ENCODE measurements at places on chromosomes 16 and 17.

DNA sequence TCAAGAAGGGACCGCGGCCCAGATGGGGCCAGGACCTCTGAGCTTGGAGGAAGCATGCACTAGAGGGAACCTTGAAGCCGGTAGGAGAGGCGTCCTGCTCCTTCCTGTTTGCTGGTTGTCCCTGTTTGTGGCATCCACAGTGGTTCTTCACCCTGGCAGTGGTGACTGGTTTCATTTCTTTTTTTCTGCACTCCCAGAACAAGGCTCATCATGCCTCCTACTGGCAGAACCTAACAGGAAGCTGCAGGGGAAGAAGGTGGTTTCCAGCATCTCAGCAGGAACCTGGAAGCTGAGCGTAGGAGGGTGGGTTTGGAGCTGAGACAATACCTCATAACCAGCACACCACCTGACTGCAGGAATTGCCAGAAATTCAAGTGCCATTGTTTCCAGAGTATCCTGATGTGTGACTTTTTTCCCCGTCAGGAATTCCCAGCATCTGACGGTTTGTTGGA is 5.8 kb downstream of the TMEM231 start:
- DNase-seq: peak; percentile 52

- DNase-seq: peak; percentile 40
These were observed 27.0 kb downstream of the CCR7 start for GRCh38 chr17:40538019-40538935.

DNA sequence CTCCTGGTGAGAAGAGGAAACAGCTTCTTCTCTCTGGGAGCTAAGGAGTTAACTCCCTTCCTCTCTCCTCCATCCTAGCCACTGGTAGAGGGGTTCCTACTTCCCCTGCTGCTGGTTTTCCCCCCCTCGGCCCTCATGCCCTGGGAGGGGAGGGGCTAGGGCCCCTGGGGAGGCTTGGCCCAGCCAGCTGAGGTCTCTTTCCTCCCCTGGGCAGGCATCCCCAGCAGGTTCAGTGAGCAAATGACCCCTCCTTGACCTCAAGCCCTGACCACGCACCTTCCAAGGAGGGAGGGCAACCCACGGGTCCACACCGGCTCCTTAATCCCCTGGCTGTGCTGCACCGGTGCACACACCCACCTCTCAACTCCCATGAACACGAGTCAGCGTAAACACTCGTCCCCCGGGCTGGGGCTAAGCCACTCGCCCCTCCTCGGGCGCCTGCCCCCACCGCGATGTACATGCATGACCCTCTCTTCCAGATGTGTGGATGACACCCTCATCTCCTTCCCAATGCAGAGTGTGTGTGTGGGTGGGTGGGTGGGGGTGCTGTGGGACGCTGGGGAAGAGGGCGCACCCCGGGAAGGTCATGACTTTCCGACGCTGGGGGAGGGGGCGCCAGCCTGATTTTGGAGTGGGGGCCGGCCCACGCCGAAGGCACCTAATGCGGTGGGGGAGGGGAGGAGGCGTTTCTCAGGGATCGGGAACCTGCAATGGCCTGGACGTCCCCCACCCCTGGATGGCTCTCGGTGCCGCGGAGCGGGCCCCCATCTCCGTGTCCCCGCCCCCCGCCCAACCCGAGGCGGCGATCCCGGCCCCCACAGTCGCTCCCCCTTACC is 33.7 kb downstream of the SRCIN1 start:
- no peak for DNase-seq

DNA sequence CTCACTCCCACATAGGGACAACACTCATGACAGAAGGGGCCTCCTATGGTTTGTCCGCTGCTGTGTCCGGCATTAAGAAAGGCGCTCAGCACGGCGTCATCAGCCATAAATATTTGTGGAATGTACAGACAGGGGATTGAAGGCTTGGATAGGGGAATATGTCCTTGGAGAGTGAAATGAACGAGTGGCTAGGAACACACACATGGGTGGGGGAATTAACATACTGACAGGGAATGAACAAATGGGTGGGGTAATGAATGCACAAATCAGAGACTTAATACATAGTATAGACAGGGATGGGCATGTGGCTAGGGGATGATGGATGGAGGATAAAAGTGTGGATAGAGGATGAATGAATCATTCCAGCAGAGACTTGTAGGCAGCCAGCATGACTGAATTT is 154.0 kb upstream of the HSBP1 start:
- no peak for DNase-seq

DNA sequence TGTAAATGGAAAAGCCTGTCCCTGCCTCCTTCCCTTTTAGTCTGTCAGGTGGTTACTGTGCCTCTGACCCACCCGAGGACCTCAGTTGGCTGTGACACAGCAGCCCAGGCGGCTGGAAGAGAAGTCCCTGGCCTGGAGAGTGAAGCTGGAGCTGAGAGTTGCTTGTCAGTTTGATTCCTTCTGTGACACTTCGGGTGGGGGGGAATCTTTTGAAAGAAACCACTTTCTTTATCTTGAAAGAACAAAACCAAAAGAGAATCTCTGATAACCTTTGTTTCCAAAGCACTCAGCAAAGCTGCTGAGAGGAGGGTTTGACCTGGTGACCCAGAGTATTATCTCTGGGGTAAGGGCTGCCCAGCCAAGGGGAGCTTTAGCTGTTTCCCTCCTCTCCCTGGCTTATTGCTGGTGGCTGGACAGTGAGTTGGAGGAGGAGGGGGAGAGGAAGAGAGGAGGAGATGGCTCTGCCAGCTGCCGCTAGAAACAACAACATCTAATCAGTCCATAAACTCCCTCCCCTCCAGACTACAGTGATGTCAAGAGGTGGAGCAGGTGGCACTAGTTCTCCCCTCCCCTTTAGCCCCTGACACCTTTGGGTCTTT is 34.0 kb downstream of the YPEL2 start:
- DNase-seq: no peak

- peak; percentile 68 for DNase-seq
These were observed 840 bp upstream of the CDH5 start for GRCh38 chr16:66365651-66366050.

GRCh38 chr17:79875511-79875910 is 36.3 kb upstream of the CBX4 start:
- no peak for DNase-seq

DNA sequence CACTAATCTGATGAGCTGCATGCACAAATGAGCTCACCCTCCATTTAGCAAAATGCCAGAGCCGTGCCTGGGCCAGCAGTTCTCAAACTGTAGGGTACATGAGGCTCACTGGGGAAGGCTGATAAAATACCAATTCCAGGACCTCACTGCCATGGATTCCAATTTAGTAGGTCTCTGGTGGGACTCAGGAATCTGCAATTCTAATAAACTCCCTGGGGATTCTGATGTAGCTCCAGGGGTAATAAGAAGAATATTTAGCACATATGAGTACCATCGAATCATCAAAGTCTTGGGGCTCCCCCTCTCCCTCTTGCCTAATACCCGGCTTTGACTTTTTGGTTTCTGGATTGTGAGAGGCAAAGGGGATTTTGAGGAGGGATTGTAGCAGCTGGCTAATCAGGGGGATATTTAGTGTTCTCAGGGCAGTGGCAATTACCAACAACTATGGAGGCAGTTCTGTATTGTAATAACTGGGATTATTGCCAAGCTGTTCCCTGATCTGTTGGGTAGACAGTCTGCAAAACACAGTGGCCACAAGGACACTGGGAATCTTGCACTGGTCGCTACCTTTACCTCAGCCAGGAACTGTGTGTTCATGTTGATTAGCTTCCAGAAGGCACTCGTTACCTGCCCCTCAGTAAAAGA is 140.4 kb downstream of the SHISA9 start:
- no peak for DNase-seq

DNA sequence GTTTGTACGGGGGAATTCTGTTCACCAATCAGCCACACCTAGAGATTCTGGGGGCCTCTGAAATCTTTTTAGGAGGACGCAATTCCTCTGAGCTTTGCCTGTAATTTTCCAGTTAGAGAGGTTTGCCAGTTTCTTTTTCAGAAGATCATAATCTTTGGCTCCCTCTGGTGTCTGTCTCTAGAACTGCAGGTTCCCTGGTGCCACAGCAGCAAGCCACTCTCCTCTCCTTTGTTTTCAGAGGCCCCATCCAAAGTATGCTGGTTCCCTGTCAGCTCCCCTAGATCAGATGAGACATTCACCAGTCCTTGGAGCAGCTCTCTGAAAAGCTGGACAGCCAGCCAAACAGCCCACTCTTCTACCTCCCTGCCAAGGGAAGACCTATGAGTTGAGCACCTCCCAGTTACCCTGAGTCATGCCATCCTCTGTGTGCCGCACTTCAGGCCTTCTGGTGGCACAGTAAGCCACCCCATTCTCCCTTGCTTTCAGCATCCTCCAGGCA is 36.1 kb downstream of the RNF112 start:
- peak; percentile 90 for DNase-seq

- no peak for DNase-seq
These were observed 42.4 kb upstream of the ZFP90 start for GRCh38 chr16:68496689-68497088.

DNA sequence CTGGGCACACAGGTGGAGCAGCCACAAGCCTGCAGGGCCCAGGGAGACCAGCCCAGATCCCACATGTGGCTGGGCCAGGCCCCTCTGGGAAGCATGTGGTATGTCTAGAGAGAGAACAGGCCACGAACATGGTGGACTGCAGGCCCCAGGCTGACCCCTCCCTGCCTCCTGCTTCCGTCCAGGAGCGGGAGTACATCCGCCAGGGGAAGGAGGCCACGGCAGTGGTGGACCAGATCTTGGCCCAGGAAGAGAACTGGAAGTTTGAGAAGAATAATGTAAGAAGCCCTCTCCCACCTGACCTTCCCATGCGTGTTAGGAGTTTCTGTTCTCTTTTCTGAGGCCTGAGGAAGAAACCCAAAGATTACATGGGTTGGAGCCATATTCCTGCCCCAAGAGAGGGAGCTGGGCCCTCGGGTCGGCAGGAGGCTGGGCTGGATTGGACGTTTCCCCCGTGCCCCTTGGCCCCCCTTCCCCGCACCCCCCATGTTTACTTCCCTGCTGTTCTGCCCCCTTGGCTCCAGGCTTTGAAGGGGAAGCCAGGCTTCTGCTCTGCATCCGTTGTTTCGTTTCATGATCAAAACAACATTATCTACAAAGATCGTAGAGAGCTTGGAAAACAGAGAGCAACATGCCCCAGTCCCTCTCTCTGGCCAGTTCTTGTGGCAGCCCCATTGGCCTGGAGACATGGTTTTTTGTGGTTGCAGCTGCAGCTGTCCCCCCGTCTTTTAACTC is 5.7 kb upstream of the TCAP start:
- DNase-seq: no peak

- DNase-seq: no peak
These were observed 27.6 kb upstream of the CIBAR2 start for GRCh38 chr16:85139881-85140339.

DNA sequence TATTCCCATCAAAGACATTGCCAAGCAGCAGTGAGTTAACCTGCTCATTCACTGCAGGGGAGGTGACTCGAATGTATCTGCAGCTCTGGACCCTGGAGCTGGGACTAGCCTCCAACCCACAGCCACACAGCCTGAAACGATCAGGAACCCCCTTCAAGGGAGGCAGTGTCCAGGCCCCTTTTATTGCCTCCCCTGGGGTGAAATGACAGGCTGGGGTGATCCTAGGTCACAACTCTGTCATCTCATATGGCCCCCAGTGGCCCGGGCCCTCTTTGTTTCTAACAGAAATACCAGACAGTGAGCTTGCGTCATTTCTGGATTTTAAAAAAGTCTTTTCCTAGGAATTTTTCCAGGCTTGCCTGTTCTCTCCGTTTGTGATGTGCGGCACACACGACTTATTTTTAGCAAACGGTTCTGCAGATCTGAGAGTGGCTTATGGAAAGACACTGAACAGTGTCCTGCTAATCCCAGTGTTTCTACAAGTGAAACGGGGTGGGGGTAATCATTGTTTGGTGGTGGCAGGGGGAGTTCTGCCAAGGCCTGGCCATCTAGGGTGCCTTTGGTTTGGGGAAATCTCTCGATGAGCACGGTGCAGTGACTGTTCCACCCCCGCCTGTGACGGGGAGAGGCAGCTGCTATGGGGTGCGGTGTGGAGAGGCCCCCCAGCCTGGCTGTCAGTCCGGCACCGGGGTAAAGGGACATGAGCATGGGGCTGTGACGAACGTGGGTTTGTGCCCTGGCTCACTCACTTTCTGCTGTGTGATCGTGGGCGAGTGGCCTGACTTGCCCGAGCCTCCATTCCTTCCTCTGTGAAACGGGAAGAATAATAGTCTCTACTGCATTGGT is 27.2 kb downstream of the NAGPA start:
- DNase-seq: no peak

Data from uterus (tissue), 4 donors.